Renal cortical epithelial cell (primary cell): ENCODE measurements at places on chromosomes 5 and 9. TPM values are rescaled to one million over a fixed set of nuclear protein-coding genes. Genes with fewer than 3 reads are reported as not detected.
A peak's percentile ranks its signal among the peaks of the same experiment; 100 is the strongest.

- DNase-seq, result no peak
These were observed 67.2 kb downstream of the KIF4B start for GRCh38 chr5:155080721-155081120.

Gene DDX4
- total RNA-seq, result not detected in 2 replicates

- DNase-seq, result no peak
These were observed 379.4 kb upstream of the SGCD start for GRCh38 chr5:155947394-155948062.

- DNase-seq, result peak; percentile 65
These were observed 9.4 kb downstream of the PRELID2 start for GRCh38 chr5:145825751-145826180.

Gene PCDHB14
- total RNA-seq, result 0.35 and 3.5 TPM in 2 replicates

- no peak for DNase-seq
These were observed 166.6 kb upstream of the CD180 start for GRCh38 chr5:67363180-67363709.

DNA sequence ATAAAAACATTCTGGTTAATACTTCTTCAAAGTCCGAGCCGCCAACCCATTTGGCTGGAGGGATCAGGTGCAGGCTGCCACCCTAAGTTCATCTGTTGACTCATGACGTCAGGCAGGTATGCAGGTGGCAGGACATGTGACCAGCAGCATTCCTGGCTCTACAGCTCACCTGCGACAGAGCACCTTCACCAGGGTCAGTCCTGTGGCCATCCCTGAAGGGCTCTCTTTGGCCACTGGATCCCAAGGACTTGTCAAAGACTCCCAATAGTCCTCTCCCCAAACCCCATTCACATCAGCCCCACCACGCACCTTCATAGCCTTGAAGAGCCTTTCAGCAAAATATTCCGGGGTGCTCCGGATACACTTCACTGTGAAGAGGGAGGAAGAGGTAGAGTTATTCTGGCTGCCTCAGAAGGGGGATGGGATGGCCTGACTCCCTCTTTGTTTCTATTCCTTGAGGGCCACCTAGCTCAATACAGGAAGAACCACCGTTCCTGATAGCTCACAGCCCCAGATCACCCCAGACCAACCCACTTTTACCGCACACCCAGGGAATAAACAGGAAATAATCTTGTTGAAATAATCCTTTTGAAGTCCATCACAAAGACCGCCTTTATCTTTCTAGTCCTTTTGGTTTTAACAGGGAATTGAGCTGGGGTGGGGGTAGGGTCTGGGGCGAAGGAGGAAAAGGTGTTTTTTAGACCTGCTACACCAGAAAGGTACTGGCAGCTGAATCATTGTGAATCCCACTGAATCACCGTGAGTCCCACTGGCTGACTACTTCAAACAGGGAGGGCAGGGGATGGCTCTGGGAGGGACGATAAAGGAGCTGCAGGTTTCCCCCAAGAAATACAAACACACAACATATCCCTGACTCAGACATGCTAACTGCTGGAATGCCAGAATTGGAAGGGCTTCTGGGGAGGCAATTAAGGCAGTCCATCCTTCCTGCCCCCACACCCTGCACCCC, 26.4 kb downstream of the ANXA6 start:
- DNase-seq, result peak; percentile 6

GRCh38 chr9:81559709-81560108, 129.6 kb downstream of the TLE1 start:
- DNase-seq, result peak; percentile 98

DNA sequence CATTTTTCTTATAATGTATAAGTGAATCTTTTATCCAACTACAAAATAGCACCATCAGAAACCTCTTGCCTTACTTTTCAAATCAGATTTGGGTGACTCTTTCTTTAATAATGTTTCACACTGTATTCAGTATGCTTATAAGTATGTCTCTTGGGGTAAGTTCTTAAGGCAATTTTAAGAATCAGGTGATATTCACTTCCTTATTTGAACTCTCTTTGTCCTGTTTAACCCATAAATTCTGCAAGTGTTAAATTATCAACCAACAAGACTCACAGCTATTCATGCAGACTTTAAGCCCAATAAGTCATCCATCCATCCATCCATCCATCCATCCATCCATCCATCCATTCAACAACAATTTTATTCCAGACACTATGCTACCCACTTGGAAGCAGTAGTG, 142.7 kb upstream of the FBXL17 start:
- no peak for DNase-seq

DNA sequence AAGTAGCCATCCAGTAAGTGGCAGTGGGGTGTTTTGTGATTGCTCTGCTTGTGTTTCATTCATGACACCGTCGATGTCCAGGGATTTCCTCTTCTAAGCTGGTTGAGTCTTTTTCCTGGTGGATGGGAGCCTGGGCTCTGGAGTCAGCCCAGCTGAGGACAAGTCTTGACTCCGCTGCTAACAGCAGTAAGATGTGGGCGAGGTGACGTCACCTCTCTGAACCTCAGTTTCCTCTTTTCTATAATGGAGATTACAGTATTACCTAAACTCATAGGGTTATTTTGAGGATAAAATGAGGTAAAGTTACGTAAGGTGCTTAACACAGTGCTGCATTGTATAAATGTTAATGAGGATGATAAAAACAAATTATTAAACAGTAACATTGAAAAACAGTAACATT, 21.3 kb downstream of the FGF1 start:
- DNase-seq, result no peak

DNA sequence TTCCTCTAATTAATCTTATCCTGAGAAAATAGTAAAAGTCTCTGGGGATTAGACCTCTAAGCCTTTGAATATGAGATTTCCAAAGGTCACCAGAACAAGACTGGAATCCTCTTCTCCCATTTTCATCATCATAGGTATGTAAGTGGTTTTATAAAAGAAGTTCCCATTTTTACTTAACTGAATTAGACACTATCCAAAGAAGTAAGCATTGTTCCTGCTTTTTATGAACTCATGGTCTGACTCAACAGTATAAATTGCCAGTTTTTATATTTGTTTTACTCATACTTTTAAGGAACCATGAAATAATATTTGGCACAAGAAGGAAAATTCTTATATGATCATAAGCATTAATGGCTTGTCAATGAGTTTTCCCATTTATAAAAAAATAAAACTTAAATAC, 167.1 kb upstream of the ADRA1B start:
- no peak for DNase-seq

GRCh38 chr9:1916655-1917054, 98.5 kb upstream of the SMARCA2 start:
- DNase-seq, result no peak

Gene UNC5A
- 0.69 and 2.2 TPM in 2 replicates for total RNA-seq

Gene CARD6
- 7.0 and 10.8 TPM in 2 replicates for total RNA-seq

- peak; percentile 87 for DNase-seq
These were observed 400.0 kb downstream of the ARRDC3 start for GRCh38 chr5:90983148-90983547.

- no peak for DNase-seq
These were observed 45.3 kb upstream of the PPP3R2 start for GRCh38 chr9:101639785-101640665.

Gene ROR2
- 4.4 TPM in 1 of 2 replicates, not detected in the other for total RNA-seq

- DNase-seq, result no peak
These were observed 1642.7 kb upstream of the WWC1 start for GRCh38 chr5:166648736-166649135.

Gene INSL6
- not detected in 2 replicates for total RNA-seq

- DNase-seq, result peak; percentile 72
These were observed 38.9 kb upstream of the STXBP1 start for GRCh38 chr9:127572961-127573721.

- DNase-seq, result no peak
These were observed 110.8 kb downstream of the LHX2 start for GRCh38 chr9:124122321-124122720.

- no peak for DNase-seq
These were observed 32.0 kb downstream of the DAPK1 start for GRCh38 chr9:87529671-87530070.

- DNase-seq, result no peak
These were observed 40.1 kb downstream of the FAM78A start for GRCh38 chr9:131236161-131236560.

Gene MTMR12
- 27.3 and 61.3 TPM in 2 replicates for total RNA-seq

Gene SKP2
- total RNA-seq, result 15.1 and 22.7 TPM in 2 replicates

Gene CYLC2
- total RNA-seq, result not detected in 2 replicates

Gene SLC24A2
- total RNA-seq, result not detected in 2 replicates

Gene GLE1
- total RNA-seq, result 19.1 and 29.2 TPM in 2 replicates

- no peak for DNase-seq
These were observed 398.9 kb upstream of the PCSK5 start for GRCh38 chr9:75491533-75491932.

GRCh38 chr9:114789006-114789405, 16.8 kb downstream of the TNFSF15 start:
- DNase-seq, result no peak

GRCh38 chr9:123096987-123097386, 63.5 kb downstream of the GPR21 start:
- DNase-seq, result no peak

DNA sequence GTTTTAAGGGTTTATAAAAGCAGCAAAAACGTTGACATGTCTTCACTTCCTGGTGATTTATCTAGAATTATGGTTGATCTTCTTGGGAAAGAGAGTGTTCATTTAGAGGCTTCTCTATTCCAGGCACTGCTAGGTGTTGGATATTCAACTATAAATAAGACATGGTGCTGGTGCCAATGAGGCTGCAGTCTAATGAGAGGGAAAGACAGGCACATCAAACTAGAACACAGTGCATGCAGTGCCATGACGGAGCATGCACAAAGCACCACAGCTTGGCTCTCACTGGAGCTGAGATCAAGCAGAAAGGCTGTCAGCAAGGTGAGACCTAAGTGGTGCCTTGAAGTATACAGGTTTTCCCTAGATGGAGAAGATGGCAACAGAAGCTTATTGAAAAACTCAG, 126.5 kb downstream of the RMI1 start:
- DNase-seq, result no peak

DNA sequence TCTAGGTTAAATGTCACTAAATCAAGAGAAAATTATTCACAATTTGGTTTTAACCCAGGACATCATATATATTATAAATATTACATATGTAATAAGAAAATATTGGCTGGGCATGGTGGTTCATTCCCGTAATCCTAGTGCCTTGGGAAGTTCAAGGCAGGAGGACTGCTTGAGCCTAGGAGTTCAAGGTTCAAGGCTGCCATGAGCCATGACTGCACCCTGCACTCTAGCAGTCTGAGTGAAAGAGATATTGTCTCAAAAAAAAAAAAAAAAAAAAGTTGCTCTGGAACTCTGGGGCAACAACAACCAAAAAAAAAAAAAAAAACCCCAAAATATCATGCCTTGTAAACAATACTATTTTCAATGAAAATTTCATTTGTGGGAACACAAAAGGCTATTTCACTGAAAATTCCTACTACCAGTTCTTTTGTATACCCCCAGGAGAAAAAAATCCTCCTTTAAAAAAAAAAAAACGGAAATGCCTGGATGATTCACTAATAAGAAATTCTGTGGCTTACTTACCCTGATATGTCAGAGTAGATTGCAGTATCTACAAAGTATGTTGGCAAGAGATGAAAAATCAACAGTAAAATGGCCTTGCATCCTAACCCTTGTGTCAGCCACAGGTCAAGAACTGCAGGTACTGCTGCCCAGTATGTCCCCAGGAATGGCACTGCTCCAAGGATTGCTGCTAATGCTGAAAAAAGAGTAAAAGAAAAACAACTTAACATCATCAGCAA, 22.6 kb upstream of the CTNNAL1 start:
- DNase-seq, result peak; percentile 98

- DNase-seq, result no peak
These were observed 87.0 kb downstream of the WNK2 start for GRCh38 chr9:93270976-93271375.

DNA sequence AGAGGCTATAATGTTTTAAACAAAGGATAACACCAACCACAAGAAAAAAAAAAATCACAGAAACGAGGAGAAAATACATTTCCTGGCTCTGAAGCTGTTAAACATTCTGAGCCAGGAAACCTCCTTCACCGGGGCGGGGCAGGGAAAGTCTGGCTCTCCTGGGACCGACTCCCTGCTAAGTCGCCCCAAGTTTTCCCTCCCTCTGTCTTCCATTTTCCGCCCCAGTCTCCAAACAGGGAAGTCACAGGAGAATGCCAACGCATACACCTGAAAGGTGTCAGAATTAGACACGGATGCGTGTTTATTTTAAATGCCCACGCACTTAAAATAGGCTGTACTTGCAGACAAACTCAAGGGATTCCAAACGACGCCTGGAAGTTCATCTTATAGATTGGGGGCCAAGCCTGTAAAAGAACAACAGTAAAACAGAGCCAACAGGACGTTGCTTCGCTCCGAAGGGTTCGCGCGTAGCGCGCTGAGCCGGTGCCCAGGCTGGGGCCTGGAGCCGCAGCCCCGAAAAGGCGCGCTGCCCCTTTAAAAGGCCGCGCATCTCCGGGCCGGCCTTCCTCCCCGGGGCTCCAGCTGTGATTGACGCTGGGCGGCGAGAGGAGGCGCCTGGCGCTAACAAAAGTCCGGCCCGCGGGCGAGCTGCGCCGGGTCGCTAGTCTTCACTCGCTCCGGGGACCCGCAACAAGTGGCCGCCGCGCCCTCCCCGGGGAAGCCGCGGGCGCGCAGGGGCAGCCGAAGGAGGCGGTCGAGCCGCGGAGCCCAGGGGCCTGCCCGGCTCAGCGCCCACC, at the start of gene FBXL7:
Gene FBXL7, plus strand, starts transcription at position 653 of the 797 bp plus-strand sequence.
- no peak for DNase-seq

DNA sequence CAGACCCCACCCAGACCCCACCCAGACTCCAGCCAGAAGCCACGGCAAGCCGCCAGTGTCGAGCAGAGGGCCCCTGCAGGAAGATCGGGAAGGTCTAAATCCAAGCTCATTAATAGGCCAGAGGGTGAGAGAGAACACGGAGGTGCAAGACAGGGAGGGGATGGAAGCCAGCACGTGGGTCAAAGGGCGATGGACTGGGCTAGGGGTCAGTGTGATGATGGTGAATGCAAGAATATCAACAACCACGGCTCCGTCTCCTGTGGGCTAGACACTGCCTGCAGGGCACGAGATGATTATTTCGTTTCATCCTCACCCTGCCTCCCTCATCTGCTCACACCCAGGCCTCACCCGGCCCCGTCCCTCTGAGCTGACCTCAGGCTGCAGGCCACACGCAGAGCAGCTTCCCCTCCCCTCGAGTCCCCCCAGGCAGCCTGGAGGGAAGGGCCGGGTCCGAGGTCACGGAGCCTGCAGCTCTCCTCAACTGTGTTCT, 122.0 kb downstream of the COL23A1 start:
- DNase-seq, result no peak
